Stimulated activated CD4-positive, alpha-beta T cell treated with anti-CD3 and anti-CD28 coated beads, Interleukin-1b, Interleukin-23, amount 100 ng/mL, for 1 hour (primary cell): ENCODE measurements at places on chromosomes 1 and 21.

DNA sequence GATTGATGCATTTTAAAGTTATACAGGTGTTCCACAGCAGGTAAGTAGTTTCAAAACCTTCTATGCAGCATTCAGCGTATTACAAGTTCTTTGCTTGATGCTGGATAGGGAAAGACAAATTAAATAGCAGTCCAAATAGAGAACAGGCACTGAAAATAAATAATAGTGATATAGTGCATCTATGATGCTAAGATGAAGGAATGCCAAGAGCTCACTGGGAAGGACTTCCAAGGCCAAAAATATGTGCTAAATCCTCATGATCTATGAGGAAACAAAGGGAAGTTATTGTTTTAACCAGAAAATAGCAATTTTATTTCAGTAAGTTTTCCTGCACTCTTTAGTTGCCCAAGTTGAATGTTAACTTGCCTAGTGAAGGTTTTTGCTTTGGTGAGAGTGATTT lies 127.8 kb upstream of the GREM2 start:
- DNase-seq: no peak

DNA sequence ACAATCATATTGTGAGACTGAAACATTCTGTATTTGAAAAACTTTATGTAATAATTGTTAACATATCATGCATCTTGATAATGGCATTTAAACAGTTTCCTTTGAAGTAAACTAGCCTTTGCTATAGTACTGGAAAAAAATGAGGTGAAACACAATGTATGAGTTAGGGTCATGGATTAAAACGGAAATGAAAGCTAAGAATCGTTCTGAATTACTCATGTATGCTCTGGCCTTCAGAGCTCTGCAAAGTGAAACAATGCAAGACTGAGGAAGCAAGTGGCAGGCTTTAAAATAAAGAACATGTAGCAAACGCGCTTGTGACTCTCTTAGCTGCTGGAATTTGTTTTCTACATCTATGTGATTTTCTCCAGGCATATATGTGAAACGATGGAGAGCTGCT lies 317.1 kb downstream of the DPYD start:
- no peak for DNase-seq

DNA sequence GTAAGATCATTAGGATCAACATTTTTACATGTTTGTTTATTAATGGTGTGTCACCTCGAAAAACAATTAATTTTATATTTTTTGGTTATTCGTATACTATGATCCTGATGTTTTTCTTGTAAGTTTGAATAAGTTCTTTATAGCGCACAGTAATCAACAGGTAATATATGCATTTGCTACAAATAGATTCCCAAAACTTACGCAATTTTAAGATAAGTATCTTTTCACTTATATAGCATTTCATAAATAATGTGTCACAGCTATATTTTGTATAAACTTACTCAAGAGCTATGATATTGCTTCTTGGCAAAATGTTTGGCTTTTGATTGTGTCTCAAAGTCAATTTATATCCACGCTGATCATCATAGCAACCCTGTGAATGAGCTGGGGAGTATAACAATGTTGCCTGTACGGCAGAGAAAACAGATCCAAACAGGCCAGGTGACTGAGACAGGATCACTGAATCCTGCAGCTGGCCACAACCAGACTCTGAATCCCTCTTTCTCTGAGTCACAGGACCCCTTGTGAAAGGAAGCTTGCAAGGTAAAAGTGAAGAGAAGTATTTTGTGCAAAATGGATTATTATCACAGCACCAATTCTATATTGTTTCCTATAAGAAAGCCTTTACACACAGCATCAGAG lies 48.6 kb downstream of the GNG12 start:
- DNase-seq: no peak

GRCh38 chr1:54287801-54288211 lies 87.8 kb downstream of the MRPL37 start:
- DNase-seq: no peak

GRCh38 chr1:218255090-218255489 lies 30.0 kb upstream of the RRP15 start:
- DNase-seq: no peak

- no peak for DNase-seq
Measured at GRCh38 chr1:117580882-117581281, 25.0 kb upstream of the TENT5C start.

DNA sequence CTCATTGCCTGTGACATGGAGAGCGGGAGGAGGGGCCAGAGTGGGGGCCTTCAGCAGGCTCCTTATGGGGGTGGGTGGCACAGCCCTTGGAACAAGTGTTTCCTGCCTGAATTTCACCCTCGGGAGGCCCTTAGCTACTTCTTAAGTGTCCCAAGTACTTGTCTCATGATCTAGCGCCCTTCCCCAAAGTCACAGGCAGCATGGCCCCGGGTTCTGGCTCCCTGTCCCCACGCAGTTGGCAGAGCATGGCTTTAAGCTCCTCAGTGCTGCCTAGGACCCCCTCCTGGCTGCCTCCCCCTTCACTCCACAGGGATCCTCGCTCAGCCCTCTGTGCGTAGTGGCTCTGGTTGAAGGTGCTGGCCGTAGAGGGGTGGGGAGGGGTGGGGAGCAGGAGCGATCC lies 197.2 kb downstream of the CAMTA1 start:
- no peak for DNase-seq

GRCh38 chr1:159040893-159041724 lies 31.4 kb downstream of the IFI16 start:
- DNase-seq: no peak

DNA sequence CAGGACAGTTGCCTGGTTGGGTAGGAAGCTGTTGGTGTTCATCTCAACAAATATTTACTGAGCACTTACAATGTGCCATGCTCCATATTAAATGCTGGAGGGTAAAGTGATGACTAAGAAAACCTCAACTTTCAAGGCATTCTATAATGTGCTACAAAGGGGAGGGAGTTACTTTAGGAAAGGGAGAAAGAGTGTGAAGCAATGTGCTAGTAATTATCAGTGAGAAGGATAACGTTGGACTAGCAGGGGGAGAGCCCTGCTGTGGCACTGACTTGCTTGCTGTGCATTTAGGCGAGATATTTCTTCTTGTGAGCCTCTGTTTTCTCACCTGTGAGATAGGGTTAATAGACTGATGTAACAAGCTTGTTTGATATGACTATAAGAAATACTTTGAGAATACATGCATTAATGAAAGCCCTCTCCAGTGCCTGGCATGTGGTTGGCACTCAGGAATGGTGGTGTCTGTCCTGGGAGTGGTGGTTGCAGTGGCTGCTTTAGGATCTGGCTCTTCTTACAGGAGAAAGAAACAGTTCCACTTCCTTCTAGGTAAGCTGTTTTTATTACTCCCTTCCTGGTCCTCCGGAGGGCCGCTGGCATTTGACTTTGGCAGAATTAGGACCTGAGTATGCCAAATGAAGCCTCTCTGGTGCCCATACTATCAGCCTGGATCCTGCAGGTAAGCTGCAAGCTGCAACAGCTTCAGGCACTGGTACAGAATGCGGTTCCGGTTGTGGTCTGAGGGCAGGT lies 111.1 kb upstream of the COA6 start:
- no peak for DNase-seq

DNA sequence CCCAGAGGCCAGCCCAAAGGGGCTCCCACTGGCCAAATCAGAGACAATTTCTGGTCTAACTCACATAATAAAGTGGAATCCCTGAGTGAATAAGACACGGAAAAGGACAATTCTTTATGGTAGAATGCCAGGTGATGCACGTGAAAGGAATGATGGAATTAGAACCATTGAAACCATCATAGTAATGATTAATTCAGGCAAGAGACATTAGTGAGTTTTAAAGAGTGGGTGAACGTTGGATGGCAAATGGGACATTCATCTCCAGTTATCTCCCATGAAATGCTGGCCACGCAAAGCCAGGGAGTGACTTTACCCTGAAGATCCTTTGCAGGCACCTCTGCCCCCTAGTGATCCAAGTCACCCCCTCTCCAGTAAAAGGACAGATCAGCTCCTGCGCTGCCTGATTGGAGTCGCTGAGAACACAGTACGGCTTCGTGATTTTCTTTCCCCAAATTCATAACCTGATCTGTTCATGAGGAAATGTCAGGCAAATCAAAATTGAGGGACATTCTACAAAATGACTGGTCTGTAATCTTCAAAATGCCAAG lies 87.5 kb downstream of the AJAP1 start:
- DNase-seq: no peak

DNA sequence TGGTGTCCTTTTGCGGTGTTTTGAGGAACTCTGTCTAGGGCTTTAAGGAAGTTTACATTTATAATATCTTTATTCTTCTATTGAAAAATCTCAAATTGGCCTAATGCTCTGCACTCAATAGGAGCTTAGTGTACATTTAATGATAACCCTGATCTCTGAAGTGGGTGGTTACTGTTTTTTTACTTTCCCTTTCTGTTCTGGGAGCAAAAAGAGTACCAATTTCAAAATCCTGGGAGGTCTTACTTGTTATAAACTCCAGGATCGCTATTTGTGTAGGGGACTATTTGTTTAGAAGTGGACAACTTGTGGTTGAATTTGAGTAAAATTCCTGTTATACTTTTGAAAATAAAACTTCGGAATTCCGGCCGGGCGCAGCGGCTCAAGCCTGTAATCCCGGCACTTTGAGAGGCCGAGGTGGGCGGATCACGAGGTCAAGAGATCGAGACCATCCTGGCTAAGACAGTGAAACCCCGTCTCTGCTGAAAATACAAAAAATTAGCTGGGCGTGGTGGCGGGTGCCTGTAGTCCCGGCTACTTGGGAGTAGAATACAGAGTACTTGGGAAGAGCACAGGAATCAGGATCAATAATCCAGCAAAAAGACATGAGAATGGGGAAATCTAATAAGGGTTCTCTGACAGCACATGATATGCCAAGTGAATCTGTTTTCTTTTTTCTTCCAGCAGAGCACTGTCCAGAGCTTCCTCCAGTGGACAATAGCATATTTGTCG lies 1.1 kb downstream of the C4BPB start:
- no peak for DNase-seq

GRCh38 chr1:208684192-208684591 lies 440.0 kb upstream of the PLXNA2 start:
- DNase-seq: no peak

- DNase-seq: no peak
Measured at GRCh38 chr1:27471477-27471876, 18.5 kb downstream of the WASF2 start.

DNA sequence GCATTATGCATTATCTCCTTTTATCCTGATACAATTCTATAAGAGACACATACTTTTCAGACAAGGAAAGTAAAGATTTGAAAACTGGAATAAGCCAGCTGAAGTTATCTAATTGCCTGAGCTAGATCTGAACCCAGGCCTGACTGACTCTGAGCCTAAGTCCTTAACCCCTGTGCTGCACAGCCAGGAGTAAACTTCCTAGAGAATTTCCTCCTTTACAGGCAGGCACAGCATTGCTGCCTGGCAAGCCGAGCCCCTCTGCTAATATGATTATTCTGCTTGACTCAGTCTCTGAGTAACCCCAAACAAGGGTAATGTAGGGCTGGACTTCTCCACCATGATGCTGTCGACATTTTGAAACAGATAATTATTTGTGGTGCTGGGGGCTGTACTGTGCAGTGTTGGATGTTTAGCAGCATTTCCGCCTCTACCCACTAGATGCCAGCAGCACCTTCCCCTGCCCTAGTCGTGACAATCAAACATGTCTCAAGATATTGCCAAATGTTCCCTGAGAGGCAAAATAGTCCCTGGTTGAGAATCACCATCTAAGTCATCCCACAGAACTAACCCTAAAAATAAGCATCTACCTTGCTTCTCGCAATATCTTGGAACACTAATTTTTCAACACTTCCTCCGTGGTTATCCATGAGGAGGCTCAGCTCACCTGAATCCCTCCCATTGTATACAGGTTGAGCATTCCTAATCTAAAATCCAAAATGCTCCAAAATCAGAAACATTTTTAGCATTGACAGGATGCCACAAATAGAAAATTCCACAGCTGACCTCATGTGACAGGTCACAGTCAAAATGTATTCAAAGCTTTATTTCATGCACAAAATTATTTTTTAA lies 18.5 kb downstream of the CAMK1G start:
- peak; percentile 5 for DNase-seq

GRCh38 chr1:18643154-18644012 lies 12.7 kb downstream of the PAX7 start:
- DNase-seq: no peak

DNA sequence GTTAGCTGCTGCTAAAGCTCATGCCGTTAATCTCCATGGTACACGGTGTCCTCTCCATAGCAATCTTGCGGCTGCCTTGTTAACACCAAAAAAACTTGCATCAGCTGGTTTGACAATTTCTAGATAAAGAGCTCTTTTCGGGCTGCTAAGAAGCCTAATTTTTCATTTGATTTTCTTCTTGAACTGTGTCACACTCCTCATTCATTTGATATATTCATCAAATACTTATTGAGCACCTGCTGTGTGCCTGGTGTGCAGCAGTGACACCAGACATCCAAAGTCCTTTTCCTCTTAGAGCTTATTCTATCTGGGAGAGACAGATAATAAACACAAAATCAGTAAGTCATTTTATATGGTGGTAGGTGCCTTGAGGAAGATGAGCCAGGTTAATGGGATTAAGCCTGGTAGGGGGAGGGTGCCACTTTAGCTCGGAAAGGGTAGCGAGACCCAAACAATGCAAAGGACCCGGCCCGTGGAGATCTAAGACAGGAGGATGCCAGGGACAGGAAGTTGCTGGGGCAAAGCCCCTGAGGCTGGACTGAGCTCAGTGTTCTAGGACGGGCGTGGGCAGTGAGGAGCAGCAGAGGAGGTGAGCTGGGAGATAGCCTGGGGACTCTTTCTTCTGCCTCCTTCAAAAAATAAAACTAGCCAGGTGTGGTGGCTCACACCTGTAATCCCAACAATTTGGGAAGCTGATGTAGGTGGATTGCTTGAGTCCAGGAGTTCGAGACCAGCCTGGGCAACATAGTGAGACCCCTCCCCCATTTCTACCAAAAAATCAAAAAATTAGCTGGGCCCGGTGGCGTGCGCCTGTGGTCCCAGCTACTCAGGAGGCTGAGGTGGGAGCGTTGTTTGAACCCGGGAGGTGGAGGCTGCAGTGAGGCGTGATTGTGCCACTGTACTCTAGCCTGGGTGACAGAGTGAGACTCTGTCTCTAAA lies 50.7 kb upstream of the LGALS8 start:
- DNase-seq: no peak
